Breast epithelium (tissue), 4 donors: ENCODE measurements at places on chromosomes 7 and 10. TPM values are rescaled to one million over a fixed set of nuclear protein-coding genes. Genes with fewer than 3 reads are reported as not detected.

DNA sequence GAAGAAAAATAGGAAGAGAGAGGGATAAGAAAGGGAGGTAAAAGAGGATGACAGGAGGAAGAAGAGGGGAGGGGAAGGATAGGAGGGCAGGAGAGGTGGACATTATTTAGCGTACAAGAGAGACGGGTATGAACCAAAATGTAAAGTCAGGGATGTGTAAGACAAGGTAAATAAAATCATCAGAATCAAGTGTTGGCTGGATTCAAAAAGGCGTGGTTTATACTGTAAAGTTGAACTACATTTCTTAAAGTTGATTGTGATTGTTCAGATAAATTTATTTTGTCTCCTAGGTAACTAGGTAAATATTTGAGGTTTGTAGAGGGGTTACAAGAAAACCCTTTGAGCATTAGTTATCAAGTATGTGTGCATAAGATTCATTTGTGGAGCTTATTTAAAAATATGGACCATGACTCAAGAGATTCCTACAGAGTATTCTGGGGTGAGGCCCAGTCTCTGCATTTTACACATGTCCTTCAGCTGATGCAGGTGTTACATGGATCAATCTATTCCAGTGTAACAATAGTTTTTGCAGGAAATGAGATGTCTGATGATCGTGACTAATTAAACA lies 512.1 kb upstream of the MBL2 start:
- DNase-seq, result no peak

GRCh38 chr10:26550774-26551526 lies 112.8 kb downstream of the APBB1IP start:
- DNase-seq, result no peak

- DNase-seq, result no peak
Observed at GRCh38 chr10:103238506-103239252, 7.0 kb upstream of the RPEL1 start.

- no peak for DNase-seq
Observed at GRCh38 chr10:23326544-23327307, 17.9 kb downstream of the C10orf67 start.

GRCh38 chr10:30398193-30398592 lies 35.8 kb upstream of the MAP3K8 start:
- DNase-seq, result no peak

The KMT2C gene
- total RNA-seq, result 85.5 TPM
